ENCODE measurements at places on chromosomes 6 and 20.

GRCh38 chr6:100780648-100781047 lies 100.5 kb downstream of the ASCC3 start:
- no peaks in the 10 kb centered on the region for H3K36me3 ChIP-seq
- no peak overlapping the region for H3K4me3 ChIP-seq
- H3K27ac ChIP-seq, result no peak overlapping the region
- DNase-seq, result no peak
- no peaks in the 10 kb centered on the region for H3K4me1 ChIP-seq

GRCh38 chr6:6402591-6402990 lies 82.1 kb upstream of the F13A1 start:
- H3K27ac ChIP-seq, result no peak overlapping the region
- no peaks in the 10 kb centered on the region for H3K36me3 ChIP-seq
- no peaks in the 10 kb centered on the region for H3K4me1 ChIP-seq
- H3K27me3 ChIP-seq, result no peaks in the 10 kb centered on the region

DNA sequence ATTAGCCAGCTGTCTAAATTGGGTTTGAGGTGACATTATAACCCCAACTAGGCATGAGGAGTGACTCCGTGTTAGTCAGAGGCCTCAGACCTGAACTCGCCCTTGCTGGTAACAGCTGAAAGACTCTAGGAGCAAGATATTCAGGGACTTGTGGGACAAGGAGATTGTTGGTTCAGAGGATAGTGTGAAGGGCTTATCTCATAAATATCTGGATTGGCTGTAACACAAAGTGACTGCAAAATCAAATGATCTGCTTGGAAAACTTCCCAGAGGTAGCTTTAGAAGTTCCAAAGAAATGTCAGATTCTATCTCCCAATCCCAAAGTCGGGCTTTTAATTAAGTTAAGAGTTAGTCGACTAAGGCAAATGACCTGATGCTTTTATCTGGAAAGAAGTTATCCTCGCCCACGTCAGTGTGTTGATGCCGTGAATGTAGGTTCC lies 72.4 kb downstream of the TULP4 start:
- DNase-seq, result no peak
- no peak overlapping the region for H3K4me3 ChIP-seq
- H3K36me3 ChIP-seq, result peaks cover 2% of the 10 kb centered on the region

DNA sequence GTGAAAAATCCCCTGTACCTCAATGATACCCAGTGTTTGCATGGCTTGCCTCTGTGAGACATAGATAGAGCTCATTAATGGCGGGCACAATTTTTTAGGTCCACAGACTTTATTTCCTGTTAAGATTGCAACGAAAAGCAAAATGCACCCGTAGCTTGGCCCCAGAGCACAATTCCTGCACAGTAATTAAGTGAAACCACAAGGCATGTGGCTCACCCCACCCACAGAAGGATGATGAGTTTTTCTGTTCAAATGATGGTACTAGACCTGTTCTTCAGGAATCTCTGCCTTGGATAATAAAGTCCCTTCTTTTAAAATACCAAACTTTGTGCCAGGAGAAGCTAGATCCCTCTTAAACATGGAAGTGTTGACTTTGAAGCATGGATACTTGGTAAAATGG lies 738.1 kb downstream of the QKI start:
- peaks cover 54% of the 10 kb centered on the region for H3K4me1 ChIP-seq
- H3K27me3 ChIP-seq, result no peaks in the 10 kb centered on the region
- no peak for DNase-seq
- no peak overlapping the region for H3K27ac ChIP-seq

- no peaks in the 10 kb centered on the region for H3K27me3 ChIP-seq
- no peak for DNase-seq
Measured at GRCh38 chr20:37758332-37758731, 64.5 kb downstream of the CTNNBL1 start.

- no peaks in the 10 kb centered on the region for H3K36me3 ChIP-seq
- H3K27ac ChIP-seq, result no peak overlapping the region
- H3K4me3 ChIP-seq, result no peak overlapping the region
- no peak for DNase-seq
- H3K27me3 ChIP-seq, result no peaks in the 10 kb centered on the region
Measured at GRCh38 chr6:137661601-137662000, 167.4 kb upstream of the OLIG3 start.

GRCh38 chr6:14638906-14639761 lies 521.6 kb downstream of the CD83 start:
- peaks cover 5% of the 10 kb centered on the region for H3K27me3 ChIP-seq
- no peaks in the 10 kb centered on the region for H3K36me3 ChIP-seq
- DNase-seq, result no peak
- peak overlapping the region; percentile 73 for H3K27ac ChIP-seq

DNA sequence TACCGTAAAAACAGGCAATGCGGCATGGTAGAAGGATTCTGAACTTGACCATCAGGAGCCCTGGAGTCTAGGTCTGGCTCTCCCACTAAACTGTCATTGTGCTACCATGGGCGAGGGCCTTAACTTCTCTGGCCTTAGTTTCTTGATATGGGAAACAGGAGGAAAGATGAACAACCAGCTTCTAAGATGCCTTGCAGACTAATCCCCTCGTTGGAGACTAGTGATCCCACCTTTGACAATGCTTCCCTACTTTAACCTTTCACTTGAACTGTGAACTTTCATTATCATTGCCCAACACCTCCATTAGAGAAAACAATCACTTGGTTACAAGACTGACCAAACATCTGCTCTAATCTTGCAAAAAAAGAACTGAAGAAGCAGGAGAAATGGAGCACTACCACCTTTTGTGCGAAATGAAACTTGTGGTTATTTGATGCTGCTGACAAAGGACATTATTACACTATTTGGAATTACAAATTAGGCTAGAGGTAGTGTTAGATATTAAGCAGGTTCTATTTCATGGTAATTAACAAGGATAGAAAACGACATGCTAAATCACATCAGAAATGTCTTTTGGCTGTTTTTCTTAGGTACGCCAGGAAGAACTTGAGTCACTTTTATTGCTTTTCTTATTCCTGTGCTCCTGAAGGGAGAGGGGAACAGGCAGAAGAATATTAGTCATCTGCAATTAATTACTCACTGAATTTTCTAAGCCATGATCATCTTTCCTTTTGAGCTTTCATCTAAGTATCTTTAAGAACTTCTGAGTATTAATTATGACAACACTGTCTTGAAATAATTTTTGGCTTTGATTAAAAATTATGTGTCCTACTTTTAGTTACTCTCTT lies 39.1 kb upstream of the ARHGAP18 start:
- H3K4me1 ChIP-seq, result peaks cover 8% of the 10 kb centered on the region
- H3K36me3 ChIP-seq, result no peaks in the 10 kb centered on the region
- DNase-seq, result no peak
- no peak overlapping the region for H3K27ac ChIP-seq

GRCh38 chr20:17939622-17940223 lies 28.9 kb downstream of the SNX5 start:
- no peak for DNase-seq
- peaks cover 34% of the 10 kb centered on the region for H3K4me1 ChIP-seq
- peaks cover 7% of the 10 kb centered on the region for H3K27me3 ChIP-seq
- H3K36me3 ChIP-seq, result peaks cover 18% of the 10 kb centered on the region
- no peak overlapping the region for H3K4me3 ChIP-seq
- no peak overlapping the region for H3K27ac ChIP-seq

GRCh38 chr6:77015350-77015749 lies 447.9 kb downstream of the HTR1B start:
- H3K4me3 ChIP-seq, result no peak overlapping the region
- H3K27ac ChIP-seq, result no peak overlapping the region
- H3K4me1 ChIP-seq, result no peaks in the 10 kb centered on the region
- no peaks in the 10 kb centered on the region for H3K27me3 ChIP-seq
- no peaks in the 10 kb centered on the region for H3K36me3 ChIP-seq

DNA sequence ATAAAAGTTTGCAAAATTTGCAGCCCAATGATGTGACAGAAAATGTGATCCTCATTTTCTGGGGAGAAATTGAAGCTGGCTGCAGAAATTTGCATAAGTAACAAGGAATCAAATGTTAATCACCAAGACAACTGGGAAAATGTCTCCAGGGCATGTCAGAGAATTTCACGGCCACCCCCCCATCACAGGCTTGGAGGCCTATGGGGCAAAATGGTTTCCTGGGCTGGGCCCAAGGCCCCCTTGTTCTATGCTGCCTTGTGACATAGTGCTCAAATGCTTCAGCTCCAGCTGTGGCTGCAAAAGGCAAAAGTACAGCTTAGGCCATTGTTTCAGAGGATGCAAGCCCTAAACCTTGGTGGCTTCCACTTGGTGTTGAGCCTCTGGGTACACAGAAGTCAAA lies 1202.6 kb downstream of the EPHA7 start:
- H3K27ac ChIP-seq, result no peak overlapping the region
- H3K4me1 ChIP-seq, result no peaks in the 10 kb centered on the region
- no peak overlapping the region for H3K4me3 ChIP-seq
- no peak for DNase-seq

- peaks cover 5% of the 10 kb centered on the region for H3K36me3 ChIP-seq
- DNase-seq, result no peak
- H3K27ac ChIP-seq, result no peak overlapping the region
- H3K27me3 ChIP-seq, result no peaks in the 10 kb centered on the region
- H3K4me1 ChIP-seq, result no peaks in the 10 kb centered on the region
- no peak overlapping the region for H3K4me3 ChIP-seq
Measured at GRCh38 chr6:89597988-89598387, 40.6 kb downstream of the LYRM2 start.

DNA sequence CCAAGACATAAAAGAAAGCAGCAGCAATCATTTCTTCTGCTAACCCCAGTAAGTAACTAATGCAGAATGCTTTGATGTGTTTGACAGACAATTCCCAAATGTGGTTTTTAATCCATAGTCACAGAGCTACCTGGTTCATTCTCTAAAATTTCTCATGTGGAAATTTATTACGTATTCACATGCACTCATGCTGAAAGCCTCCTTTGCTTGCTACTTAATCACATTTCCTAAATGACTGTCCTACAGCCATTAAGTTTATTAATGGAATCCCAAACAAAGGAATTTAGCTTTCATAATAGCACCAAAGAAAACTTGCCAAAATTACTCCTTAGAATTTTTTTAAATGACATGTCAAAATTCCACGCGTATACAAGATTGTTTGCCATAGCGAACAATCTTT lies 68.6 kb upstream of the MCHR2 start:
- no peaks in the 10 kb centered on the region for H3K4me1 ChIP-seq
- DNase-seq, result no peak
- no peaks in the 10 kb centered on the region for H3K36me3 ChIP-seq
- H3K4me3 ChIP-seq, result no peak overlapping the region
- H3K27me3 ChIP-seq, result peaks cover 2% of the 10 kb centered on the region

GRCh38 chr6:112636650-112637262 lies 289.6 kb downstream of the RFPL4B start:
- DNase-seq, result no peak
- H3K4me3 ChIP-seq, result no peak overlapping the region
- no peaks in the 10 kb centered on the region for H3K27me3 ChIP-seq
- no peak overlapping the region for H3K27ac ChIP-seq
- H3K36me3 ChIP-seq, result peaks cover 2% of the 10 kb centered on the region
- H3K4me1 ChIP-seq, result no peaks in the 10 kb centered on the region

DNA sequence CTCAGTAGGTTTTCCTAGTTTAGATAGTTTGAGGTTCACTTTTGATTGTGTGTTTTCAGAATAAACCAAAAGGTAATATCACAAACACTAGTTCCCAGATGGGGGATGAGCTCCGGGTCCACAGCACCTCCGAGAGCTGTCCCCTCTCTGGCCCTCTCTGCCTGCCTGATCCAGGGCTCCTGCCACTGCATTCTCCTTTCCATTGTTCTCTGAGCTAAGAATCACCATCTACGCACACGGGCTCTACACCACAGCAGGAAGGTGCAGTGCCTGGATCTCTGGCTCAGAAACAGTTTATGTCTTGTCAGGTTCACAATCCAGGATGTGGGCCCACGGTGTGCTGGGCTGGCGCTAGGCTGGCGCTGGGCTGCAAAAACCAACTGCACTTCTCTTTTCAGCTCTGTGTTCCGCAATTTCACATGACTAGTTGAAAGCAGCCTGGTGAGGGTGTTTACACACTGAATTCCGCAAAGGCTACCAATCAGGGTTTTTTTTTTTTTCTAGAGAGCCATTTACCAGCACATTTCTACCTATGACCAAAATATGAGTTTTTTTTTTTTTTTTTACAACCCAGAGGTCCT lies 167.5 kb downstream of the SOD2 start:
- no peak for DNase-seq
- H3K27me3 ChIP-seq, result peaks cover 25% of the 10 kb centered on the region
- no peaks in the 10 kb centered on the region for H3K4me1 ChIP-seq
- no peak overlapping the region for H3K4me3 ChIP-seq

DNA sequence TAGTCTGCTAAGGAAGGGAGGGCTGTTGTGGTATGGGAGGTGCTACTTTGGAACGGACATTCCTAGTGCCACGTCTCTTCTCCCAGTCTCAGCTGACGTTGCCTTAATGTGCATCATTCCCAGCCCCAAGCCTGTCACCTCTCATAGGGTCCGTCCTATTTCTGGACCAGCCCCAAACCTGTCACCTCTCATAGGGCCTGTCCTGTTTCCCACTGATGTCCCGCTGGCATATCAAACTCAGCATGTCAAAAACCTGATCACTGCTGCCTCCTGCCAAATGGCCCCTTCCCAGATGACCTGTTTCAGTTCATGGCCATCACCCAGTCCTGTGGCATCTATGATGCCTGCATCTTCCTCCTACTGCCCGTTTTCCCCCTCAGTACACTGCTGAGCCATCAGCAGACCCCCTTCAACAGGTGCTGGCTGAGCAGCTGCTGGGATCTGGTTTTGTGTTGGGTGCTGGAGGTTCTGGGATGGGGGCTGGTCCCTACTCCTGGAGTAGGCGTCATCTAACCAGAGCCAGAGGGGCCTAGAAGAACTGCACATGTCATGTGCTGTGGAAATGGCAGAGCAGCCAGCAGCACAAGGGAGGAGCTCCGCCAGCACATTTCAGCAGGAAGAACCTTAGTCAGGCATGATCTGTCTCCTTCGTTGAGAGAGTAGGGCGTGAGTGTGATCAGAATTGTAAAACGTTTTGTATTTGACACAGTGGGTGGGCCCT lies 3.3 kb downstream of the ENTPD6 start:
- no peak for DNase-seq
- H3K36me3 ChIP-seq, result no peaks in the 10 kb centered on the region
- H3K4me3 ChIP-seq, result peak overlapping the region; percentile 72
- peaks cover 52% of the 10 kb centered on the region for H3K4me1 ChIP-seq
- H3K27me3 ChIP-seq, result peaks cover 2% of the 10 kb centered on the region

GRCh38 chr20:38191654-38192053 lies 26.6 kb upstream of the TGM2 start:
- H3K27ac ChIP-seq, result no peak overlapping the region
- H3K36me3 ChIP-seq, result no peaks in the 10 kb centered on the region
- H3K4me3 ChIP-seq, result no peak overlapping the region
- H3K4me1 ChIP-seq, result no peaks in the 10 kb centered on the region
- no peaks in the 10 kb centered on the region for H3K27me3 ChIP-seq
- DNase-seq, result no peak

- DNase-seq, result no peak
- peak overlapping the region; percentile 19 for H3K27ac ChIP-seq
- no peaks in the 10 kb centered on the region for H3K36me3 ChIP-seq
- no peaks in the 10 kb centered on the region for H3K27me3 ChIP-seq
Measured at GRCh38 chr6:31135710-31136109, 3.2 kb downstream of the PSORS1C2 start.

DNA sequence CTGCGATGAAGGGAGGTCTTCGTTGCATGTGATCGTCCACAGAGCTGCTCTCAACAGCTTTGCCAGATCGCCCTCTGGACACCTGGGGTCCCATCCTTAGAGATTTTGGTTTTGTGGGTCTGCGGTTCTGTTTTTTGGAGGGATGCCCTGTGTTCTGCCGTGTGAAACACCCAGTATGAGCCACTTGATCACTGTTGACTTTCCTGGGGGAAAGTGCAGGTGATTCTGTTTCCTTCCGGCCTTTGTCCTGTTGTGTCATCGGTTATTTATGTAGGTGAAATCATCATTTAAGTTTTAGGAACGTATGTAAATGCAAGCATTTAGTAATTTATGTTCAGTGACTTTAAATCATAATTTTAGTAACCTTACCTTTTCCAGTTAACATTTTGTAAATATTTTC lies 56.4 kb upstream of the SLC22A1 start:
- no peak overlapping the region for H3K4me3 ChIP-seq
- H3K27ac ChIP-seq, result no peak overlapping the region
- peaks cover 43% of the 10 kb centered on the region for H3K36me3 ChIP-seq
- H3K27me3 ChIP-seq, result no peaks in the 10 kb centered on the region

All from neural crest cell (in vitro differentiated cells).